ENCODE measurements at places on chromosomes 2 and 18.

GRCh38 chr18:34701911-34702310 lies 8.2 kb upstream of the DTNA start:
- DNase-seq: no peak

DNA sequence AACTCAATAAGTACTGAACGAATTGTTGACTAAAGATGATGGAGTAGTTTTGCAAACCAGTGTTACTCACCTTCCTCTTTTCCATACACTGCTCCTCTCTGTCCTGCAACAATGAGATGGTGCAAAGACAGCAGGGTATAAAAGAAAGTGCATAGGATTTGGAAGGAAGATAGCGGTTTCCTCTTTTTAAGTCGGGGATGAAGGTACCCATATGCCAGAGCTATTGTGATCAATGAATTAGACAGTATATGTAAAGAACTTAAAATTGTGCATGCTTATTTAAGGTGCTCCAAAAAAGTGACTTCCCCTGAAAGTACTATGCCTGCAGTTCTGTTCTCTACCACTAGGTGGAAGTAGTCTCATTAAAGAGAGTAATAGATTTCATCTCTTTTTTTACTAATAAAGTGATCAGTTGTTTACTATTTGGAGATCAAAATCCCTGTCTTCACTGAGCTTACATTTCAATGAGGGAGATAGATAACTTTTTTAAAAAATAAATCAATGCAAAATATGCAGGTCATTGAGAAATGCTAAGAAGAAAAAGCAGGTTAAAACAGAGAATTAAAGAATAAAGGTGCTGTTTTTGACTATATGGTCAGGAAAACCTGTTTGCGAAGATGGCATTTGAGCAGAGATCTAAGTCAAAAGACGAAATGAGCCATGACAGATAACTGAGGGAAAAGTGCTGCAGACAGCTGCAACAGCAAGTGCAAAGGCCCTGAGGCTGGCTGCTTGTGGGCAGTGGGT lies 339.7 kb upstream of the SLC14A2 start:
- peak; percentile 37 for DNase-seq

GRCh38 chr2:163135256-163135655 lies 296.7 kb upstream of the KCNH7 start:
- DNase-seq: no peak

DNA sequence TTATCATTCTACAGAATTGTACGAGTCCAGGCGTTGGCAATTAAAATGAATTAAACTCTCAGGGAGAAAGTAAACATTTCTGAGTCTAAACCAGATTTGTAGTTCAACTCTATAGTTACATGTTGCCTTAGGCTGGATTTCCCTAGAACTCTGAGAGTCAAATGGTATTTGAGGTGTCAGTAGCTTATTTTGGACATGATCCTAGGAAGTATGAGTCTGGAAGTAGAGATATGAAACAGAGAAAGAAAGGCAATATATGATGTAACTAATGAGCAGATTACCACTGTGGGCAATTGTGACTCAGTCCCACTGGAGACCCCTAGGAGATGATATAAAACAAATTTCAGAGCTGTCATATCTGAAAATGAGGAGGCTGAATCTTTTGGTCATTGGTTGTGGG lies 199.1 kb upstream of the UBE2E3 start:
- no peak for DNase-seq

- no peak for DNase-seq
Observed at GRCh38 chr2:94872676-94873361, 1.6 kb downstream of the TEKT4 start.

- no peak for DNase-seq
Observed at GRCh38 chr2:72141032-72141645, 6.5 kb downstream of the CYP26B1 start.

GRCh38 chr2:174635776-174636404 lies 38.3 kb upstream of the WIPF1 start:
- DNase-seq: no peak

GRCh38 chr18:42950732-42951131 lies 164.8 kb downstream of the RIT2 start:
- no peak for DNase-seq

DNA sequence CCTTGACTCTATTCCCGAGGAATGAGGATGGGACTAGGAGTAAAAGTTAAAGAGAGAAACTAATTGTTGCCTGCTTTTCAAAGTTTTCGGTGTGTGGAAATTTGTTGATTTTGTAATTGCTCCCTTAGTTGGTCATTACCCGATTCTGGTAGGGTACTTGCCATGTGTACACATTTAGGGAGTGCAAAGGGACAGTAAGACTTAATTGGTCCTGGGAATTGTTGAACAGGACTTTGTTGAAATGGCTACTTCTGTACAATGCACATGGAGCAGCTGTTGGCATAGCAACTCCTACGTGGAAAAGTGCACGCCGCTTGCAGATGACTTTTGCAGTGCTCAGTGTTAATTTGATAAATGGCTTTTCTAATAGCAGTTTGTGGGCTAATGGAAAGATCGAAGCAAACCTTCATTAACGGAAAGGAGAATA lies 22.9 kb downstream of the EPAS1 start:
- no peak for DNase-seq

DNA sequence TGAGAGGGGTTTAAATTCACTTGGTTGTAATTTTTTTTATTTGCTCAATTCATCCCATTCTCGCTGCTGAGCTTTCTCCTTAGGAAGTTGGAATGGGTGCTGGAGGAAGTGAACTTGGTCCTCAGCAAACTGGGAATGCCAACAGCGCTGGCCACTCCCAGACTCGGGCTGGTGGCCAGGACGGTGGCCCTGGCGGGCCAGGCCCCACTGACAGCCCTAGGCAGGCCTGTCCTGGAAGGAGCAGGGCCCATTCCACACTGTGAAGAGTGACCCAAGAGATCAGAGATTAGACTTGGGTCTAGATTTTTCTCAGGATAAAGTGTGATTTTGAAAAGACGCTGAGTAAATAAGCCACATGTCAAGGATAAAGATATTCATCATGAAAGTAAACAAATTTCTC lies 132.7 kb downstream of the HDAC4 start:
- no peak for DNase-seq

DNA sequence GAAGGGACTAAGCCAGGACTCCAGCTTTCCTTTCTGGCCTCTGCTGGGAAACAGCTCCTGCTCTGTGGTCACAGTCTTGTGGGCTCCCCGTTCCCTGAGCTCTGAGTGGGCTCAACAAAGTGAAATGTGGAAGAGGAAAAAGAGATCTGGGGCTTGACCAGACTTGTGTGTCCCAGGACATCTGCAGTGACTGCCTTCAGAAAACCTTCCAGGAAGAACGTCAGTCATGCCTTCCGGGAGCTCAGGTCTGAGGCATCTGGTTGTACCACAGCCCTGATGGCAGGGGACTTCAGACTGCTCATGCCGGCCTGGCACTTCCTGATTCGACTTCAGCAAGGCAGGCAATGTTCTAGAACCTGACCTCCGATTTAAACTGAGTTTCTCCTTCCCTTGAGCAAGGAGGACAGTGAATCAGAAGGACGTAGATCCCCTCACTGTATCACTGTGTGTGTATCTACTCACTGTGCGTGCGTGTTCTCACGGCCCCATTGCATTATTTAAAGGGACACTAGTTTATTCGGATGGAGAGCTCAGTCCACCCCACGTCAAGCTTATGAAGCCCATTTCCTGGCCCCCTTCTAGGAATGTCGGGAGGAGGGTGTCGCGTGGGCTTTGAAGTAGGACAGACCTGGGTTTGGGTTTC lies 548 bp upstream of the FBLN7 start:
- DNase-seq: peak; percentile 9

- no peak for DNase-seq
Observed at GRCh38 chr18:52766002-52766545, 426.1 kb downstream of the DCC start.

GRCh38 chr2:28901841-28902240 lies 7.4 kb downstream of the WDR43 start:
- DNase-seq: no peak

DNA sequence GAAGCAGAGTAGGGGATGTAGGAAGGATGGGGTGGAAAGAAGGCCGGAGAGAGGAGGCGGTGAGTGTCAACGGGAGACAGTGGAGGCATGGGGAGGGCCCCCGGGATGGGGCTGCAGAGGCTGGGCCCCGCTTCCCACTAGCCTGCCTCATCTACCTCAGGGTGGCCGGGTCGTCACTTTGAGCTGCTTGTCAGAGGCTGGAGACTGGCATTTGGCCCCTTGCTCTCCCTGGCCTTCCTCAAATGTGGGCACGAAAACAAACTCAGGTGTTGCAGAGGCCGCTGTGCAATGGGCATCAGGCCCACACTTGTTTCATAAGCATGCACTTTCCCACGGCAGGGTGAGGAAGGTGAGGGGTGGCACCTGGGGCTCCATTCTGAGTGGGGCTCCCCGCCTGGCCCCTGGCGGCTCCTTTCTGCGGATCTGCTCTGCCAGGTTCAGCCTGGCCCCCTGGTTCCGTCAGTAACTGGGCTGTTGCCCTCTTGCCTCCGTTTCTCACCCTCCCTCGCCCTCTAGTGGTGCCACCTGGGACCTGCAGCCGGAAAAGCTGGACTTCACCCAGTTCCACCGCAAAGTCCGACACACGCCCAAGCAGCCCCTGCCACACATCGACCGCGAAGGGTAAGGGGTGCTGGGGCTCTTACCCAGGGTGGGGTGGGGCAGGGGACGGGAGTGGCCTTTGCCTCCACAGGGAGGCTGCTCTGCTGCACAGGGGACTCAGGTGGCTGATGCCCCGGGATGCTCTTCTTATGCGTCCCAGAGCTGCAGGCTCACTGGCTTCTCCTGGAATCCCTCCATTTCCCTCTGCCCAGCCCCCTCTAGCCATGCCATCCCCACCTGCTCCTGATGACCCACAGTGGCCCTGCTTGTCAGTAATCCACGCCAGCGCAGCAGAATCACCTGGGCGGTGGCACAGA lies 125.4 kb downstream of the CTIF start:
- peak; percentile 52 for DNase-seq

- no peak for DNase-seq
Observed at GRCh38 chr2:9347411-9347881, 75.9 kb downstream of the ITGB1BP1 start.

GRCh38 chr18:58128381-58129374 lies 84.7 kb downstream of the NEDD4L start:
- no peak for DNase-seq

DNA sequence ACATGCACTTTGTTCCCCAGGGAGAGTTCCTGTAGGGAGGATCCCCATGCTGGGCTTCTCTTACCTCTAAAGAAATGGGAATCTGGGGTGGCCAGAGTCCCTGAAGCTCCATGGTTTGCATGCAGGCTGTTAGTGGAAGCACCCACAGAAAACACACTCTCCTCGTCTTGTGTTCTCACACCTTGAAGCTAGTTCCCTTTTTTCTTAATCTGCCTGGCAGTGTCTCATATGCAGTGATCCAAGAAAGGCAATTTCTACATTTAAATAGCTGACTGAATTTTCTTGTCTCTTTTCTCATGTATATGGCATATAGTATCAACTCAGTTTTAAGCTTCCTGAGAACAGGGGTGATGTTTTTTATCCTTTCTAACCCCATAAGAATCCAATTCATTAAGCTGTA lies 65.0 kb downstream of the LINC00305 start:
- no peak for DNase-seq

DNA sequence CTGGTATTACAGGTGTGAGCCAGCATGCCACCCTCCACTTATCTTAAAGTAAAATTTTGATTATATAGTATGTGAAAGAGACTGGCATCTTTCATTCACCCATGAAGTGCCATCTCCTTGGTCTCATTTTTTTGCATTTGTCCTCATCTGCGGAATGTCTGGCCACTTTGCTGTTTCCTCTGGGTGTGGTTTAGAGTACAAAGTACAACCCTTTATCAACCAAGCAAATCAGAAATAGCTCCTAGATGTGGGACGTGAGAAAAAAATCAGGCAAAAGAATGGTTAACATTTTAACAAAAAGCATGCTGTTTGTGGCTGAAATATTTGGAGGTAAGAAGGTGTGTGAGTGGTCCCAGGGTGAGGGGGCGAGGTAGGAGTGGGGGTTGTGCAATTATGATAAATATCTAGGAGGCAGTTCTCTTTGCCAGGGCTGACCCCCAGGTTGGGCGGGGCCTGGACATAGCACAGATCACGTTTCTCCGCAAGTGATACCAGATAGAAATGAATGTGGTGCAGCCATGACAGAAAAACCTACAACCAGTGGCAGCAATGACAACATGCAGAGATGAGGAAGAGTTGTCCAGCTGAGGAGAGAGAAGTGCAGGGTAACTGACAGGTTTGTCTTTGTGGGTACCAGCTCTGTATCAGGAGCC lies 115.8 kb upstream of the SERTAD2 start:
- DNase-seq: no peak

- no peak for DNase-seq
Observed at GRCh38 chr18:48845174-48845573, 105.6 kb downstream of the SMAD7 start.

DNA sequence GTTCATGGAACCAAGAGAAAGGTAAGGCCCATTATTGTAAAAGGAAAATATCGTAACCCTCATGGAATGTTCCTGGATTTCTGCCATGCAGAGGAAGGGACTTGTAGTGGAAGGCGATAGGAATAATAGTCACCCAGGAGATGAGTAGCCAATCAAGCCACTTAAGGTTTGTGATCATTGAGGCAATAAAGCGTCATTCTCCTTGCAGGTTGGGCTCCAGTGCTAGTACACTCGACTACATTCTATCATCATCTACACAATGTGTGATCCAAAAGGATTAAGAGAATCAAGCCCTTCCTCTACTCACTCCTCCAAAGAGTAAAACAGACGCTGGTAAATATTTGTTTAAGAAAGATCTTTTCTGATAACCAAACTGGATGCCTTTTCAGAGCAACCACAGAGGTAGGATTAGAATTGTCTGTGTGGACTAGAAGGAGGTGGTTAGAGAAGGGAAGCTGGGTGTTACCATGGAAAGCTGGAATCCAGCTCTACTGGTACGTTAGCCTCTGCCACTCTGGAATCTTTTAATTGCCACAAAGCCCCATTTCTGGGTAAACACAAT lies 245.7 kb downstream of the IKZF2 start:
- DNase-seq: no peak

GRCh38 chr2:41922177-41922576 lies 125.6 kb upstream of the PKDCC start:
- no peak for DNase-seq

DNA sequence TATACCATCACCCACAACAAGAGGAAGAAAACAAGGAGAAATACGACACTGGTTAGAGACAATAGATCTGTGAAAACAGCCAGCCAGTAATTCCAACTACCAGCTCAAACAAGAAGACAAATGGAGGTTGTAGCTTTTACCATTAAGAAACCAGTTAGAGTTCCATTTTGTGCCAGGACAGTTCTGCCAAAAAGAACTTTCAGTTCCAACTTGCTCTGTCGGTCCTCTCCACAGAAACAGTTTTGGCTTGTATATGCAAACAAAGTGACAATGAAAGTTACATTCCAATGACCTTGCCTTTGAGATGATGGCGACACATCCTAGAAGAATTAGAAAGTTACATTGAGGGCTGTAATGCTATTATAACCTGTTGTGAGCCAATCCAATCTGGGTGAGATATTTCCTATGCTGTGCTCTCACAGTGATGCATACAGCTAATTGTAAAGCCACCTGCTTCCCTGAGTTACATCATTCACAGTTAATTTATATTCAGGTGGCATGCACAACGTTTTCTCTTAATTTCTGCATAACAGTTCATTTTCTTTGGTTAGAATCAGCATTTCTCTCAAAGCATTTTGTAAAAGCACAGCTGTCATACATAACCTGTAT lies 1378.4 kb upstream of the PIK3C3 start:
- DNase-seq: no peak
